ENCODE measurements at places on chromosomes 12 and 14.

GRCh38 chr12:12788675-12789368, 3.4 kb downstream of the APOLD1 start:
- DNase-seq: peak; percentile 48

DNA sequence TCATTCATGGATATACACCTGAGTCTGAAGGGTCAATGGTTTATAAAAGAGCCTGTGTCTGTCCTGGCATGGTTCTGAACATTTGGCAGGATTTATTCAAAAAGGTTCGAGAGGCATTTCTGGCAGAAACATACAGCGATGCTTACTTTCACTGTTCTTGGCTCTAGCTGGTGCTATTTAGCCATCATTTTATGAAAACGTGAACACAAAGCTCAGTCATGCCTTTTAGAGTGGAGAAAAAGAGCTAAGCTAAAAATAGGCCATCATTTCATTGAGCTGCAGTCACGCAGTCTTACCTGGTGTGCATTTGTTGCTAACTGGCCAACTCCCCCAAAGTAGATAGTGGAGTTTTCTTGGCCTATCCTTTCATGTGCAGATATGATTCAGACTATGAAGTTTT, 1209.5 kb downstream of the SLC16A7 start:
- DNase-seq: no peak

DNA sequence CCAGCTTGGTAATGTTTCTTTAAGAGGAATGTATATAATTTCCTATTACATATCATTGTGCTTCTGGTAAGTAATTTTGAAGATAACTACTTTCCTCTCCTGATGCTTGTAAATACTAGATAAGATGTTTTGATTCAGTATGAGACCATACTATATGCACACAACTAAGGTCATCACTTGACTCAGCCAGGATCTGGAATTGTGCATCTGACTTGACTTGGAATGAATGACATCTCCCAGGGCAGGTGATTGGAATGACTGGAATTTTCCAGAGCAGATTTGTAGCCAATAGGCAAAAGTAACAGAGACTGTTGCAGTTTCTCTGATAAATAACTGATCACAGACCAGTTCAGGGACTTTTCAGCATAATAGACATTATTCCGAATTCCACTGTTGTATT, 11.1 kb downstream of the BEST3 start:
- DNase-seq: no peak

- DNase-seq: no peak
These were observed 8.4 kb upstream of the PPTC7 start for GRCh38 chr12:110591451-110592051.

- DNase-seq: no peak
These were observed 165.4 kb downstream of the GCH1 start for GRCh38 chr14:54737132-54737711.

- no peak for DNase-seq
These were observed 90.9 kb downstream of the MED13L start for GRCh38 chr12:116186482-116187150.

GRCh38 chr14:101927859-101928258, 36.5 kb upstream of the DYNC1H1 start:
- no peak for DNase-seq

DNA sequence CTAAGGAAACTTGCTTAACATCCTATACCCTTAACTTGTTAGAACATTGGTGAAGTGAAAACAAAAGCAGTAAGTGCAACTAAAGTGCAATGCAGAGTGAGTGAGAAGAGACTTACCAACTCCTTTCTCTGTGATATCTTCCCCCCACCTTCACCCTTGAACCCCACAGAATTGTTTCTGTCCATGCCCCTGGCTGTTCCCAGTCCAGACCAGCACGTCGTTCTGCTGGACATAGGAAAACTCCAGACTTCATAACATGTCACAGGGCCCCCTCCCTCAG, 91.9 kb downstream of the DAD1 start:
- no peak for DNase-seq

- DNase-seq: no peak
These were observed 139.2 kb downstream of the KICS2 start for GRCh38 chr12:64082866-64083268.

GRCh38 chr14:79549515-79549914, 661.8 kb downstream of the DIO2 start:
- no peak for DNase-seq
